Activated gamma-delta T cell (primary cell): ENCODE measurements at places on chromosomes 2 and 18.

- DNase-seq, result peak; percentile 9
Measured at GRCh38 chr18:9017167-9017904, 85.2 kb upstream of the NDUFV2 start.

DNA sequence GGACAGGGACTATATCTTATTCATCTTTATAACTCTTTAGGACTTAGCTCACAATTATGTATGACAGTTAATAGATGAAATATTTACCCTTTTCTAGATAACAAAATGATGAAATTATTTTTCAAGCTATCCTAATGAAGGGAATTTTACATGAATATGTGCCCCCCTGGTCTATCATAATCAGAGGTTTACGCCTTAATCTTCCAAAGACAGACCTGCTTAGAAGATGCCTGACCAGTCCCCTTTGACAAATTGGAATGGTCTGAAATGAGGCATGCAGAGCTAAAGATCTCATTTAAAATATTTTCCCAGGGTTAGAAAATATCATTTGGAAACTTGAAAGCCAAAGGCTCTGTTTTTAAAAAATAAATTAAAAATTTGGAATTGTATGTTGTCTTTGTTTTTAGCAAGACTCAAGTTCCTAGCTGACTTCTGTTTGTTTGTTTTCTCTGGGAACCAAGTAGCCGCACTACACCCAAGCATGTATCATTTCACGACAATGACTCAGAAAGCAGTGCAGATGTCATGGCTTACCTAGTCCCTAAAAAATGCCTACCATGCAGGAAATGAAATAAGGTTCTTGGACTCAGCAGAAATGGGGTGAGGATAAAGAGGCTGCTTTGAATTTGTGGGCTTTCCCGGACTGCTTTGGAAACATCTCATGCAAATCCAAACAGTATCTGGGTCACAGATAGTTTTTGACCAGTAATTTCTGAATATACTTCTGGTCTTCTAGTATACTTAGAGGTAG is 162.1 kb downstream of the ZEB2 start:
- no peak for DNase-seq

GRCh38 chr18:29874519-29875098 is 1167.9 kb downstream of the DSC3 start:
- no peak for DNase-seq

GRCh38 chr2:171763602-171764001 is 76.3 kb downstream of the DYNC1I2 start:
- no peak for DNase-seq

- no peak for DNase-seq
Measured at GRCh38 chr18:37443325-37444055, 122.1 kb downstream of the CELF4 start.

GRCh38 chr2:133346654-133347053 is 221.6 kb downstream of the NCKAP5 start:
- no peak for DNase-seq

- no peak for DNase-seq
Measured at GRCh38 chr18:70197026-70197425, 8.5 kb downstream of the RTTN start.

DNA sequence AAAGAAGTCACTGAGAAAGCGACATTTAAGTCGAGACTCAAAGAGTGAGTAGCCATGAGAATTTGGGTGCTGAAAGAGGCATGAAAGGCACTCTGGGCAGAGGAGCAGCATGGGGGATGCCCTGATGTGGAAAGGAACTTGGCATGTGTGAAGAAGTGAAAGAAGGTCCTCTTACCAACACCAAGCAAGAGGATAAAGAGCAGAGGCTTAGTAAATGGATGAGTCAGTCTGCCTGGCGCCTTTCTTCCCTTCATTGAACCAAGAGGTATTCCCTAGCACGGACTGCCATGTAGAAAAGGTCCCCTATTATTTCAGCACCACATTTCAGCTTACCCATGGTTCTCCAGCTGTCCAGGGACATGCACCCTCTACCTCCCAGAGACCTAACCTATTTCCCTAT is 221.1 kb upstream of the NRP2 start:
- no peak for DNase-seq

- no peak for DNase-seq
Measured at GRCh38 chr2:11983870-11984269, 237.4 kb downstream of the LPIN1 start.

GRCh38 chr2:157336137-157337010 is 10.8 kb upstream of the ERMN start:
- no peak for DNase-seq

- DNase-seq, result no peak
Measured at GRCh38 chr2:136582628-136583205, 182.6 kb upstream of the THSD7B start.

DNA sequence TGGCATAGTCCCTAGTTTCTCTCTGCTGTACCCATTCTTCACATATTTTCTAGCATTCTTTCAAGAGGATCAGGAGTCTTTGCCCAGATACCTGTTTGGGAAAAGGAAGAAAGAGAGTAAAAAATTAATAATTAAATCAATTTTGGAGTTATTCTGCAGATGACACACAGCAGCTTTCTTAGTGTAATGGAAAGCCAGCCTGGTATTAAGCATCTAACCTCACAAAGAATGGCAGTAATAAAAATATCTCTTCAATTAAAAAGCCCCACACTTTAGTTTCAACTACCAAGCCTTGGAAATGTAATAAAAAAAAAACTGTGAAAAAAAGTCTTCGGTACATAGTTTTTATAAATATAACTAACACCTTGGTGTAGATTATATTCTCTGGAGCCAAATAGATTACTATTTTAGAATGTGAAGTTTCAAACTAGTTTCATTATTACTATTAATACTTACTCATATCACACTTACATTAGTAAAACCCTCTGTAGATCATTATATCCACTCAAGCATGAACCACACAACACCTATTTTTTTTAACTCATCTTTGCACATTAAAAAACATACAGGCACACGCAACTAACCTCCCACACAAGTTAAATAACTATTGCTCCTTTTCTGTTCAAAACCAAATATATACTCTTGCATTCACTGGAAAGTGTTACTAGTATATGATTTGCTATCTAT is 90.9 kb downstream of the GPD2 start:
- no peak for DNase-seq

GRCh38 chr18:25449046-25449445 is 97.1 kb upstream of the ZNF521 start:
- DNase-seq, result no peak

DNA sequence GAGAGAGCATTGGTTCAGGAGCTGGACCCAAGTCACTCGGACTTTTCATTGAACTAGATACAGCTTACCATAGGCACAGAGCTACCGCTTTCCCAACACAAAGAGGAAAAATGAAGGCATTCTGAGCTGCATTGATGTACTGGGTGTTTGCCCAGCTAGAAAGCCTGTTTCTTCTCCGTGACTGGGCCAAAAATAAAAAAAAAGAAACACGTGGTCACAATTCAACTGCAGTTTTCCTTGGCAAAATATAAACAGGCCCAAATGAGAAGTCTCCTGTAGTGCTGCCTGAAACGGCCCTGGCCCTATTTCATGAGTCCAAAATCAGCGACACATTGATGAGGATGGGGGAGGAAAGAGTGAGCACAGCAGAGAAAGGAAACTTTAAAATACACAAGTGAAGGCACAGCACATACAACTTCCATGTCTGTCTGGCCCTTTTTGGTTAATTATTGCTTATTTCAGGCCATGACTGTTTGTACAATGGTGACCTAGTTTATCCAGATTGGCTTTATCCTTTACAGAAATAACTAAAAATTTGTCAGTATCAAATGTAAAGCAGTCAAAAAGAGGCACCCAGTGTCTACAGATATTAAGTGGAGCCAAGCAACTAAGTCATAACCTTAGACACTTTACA is 179.7 kb downstream of the ICOS start:
- no peak for DNase-seq

DNA sequence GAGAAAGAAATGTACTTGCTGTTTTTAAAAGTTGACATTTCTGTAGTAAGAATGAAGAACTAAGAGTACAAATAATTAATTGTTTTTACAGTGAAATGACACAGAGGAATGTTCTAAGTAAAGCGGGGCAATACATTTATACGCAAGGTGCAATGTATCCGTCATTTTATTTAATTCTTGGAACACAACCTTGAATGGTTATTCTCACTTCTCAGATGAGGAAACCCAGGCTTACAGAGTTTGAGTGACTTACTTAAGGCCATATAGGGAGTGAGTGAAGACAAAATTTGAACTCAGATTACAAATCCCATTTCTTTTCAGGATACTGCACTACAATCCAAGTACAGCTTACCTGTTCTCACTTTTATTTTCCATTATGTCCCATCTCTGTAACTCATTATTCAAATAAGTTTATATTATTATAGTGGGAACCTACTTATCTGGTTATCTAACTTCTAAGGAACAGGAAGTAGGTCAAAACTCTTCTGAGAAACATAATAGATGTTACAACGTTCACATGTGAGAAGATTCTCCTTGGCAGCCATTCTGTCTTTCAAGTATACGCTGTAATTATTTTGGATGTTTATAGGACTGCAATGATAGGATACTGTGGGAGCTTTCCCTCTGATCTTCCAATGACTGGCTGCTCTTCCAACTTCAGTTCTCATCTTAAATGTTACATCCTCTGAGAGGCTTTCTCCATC is 12.3 kb upstream of the STK17B start:
- no peak for DNase-seq

DNA sequence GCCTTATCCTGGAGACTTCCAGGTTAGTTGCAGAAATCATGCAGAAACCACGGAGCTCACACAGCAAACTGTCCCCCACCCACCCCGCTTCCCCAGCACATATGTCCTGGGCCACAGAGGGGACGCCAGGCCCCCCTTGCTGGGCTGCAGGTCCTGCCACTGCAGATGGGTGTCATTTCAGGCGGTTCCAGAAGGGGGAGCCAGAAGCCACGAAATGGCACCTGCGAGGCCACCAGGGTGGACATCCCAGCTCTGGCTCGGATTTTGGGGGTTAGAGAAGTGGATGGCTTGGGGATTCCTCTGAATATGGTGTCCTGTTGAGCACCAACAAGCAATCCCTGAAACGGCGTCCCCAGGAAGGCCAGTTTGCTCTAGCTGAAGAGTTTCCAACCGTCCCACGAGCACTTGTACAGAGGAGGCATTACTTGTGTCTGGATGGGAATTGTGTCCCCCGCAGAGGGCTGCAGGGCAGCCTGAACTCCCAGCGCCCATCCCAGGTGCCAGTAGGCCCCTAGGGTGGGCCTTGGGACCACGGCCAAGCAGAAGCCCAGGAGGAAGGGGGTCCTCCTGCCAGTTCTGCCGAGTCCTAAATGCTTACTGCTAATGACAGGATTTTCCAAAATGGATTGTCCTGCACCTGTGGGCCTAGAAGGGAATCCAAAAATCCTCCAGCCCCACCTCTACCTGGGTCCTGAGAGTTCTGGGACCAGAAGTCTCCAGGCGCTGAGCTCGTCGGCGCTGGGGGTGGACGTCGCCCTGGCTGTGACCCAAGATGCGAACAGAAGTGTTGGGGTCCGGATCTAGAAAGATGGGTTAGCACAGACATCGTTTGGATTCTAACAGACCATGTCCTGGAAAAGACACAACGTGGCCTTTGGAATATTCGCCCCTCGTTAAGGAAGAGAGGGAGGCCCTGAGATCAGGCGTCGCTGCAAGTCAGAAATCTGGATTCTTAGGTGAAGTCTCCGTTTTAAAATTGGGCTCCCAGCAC is 14.6 kb upstream of the NFATC1 start:
- no peak for DNase-seq

GRCh38 chr2:96693286-96694200 is 46.3 kb downstream of the LMAN2L start:
- DNase-seq, result no peak

DNA sequence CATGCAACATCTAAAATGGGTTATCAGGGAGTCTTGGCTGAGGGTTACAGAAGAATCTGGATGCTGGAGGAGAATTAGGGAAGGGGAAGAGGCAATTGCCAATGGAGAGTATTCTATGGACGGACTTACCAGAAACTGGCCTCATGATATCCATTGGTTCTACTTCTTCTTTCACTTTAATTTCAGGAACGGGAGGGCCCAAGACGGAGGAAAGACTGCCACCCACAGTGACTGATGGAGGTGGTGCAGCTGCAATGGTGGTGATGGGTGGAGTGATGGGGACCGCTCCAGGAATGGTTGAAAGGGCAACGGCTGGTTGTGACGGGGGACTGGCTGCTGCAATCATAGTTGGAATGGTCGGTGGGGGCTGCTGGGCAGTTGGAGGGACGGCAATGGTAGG is 69.1 kb upstream of the AMMECR1L start:
- DNase-seq, result no peak

GRCh38 chr2:219228041-219228910 is 1.2 kb downstream of the ATG9A start:
- DNase-seq, result no peak

DNA sequence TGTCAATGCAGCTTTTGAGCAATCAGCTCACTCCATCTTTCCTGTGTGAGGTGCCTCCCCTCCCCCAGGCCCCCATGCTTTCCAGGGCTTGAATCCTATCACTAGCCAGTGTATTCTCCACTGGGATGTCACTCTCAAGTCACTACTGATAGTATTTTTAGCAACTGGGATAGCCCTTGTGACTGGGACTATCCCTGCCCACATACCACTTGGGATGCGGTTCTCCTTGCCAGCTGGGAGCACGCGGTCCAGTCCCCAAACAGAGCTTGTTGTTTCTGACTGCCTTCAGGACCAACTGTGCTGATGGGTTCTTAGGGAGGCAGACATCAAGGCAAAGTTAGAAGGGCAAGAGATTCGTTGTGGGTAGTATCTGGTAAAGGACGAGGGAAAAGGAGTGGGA is 134.9 kb downstream of the FAM161A start:
- DNase-seq, result no peak

GRCh38 chr2:152171718-152172117 is 3.8 kb downstream of the STAM2 start:
- DNase-seq, result no peak

GRCh38 chr18:61898640-61899101 is 5.9 kb upstream of the RNF152 start:
- no peak for DNase-seq
